ENCODE measurements at places on chromosomes 2 and 18.

GRCh38 chr18:75742516-75742915 lies 315.0 kb upstream of the SMIM21 start:
- DNase-seq: no peak

- DNase-seq: no peak
Measured at GRCh38 chr2:183347969-183348368, 223.7 kb downstream of the NUP35 start.

- no peak for DNase-seq
Measured at GRCh38 chr2:142586693-142587580, 290.5 kb upstream of the KYNU start.

- no peak for DNase-seq
Measured at GRCh38 chr2:19503915-19504314, 145.5 kb upstream of the OSR1 start.

DNA sequence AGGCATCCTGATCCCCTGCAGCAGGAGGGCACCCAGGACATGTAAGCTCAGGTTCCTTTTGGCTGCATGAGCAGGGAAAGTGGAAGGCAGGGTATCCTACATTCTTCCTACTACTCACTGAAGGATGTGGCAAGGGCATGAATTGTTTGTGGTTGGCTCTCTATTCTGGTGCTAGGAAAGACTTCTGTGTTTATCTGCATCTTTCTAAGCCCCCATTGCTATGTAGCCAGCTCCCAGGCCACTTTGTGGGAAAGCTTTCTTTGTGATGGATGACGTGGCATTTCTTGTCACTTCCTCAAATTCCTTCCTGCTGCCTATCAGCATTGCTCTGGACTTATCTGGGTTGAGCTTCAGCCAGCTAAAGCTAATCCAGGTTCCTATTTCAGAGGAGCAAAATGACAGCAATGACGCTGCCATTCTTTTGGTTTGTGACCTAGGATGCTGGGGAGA lies 46.2 kb downstream of the MEIS1 start:
- DNase-seq: peak; percentile 22

DNA sequence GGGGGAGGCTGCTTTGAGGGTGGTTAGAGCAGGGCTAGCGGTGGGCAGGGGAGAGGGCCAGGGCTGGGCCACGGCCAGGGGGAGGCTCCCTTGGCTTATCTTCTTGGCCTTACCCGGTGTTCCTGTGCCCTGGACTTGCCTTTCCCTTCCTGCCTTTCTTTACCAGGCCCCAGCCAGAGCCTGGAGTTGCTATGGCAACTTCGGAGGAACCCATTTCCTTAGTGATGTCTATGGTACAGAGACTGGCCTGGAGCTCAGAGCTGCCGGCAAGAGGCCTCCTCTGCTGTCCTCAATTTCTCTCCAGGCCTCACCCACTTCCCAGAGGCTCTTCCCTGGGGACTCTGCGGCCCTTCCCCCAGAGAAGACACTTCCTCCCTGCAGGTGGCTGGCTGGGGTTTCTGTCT lies 11.5 kb downstream of the SPEG start:
- no peak for DNase-seq

DNA sequence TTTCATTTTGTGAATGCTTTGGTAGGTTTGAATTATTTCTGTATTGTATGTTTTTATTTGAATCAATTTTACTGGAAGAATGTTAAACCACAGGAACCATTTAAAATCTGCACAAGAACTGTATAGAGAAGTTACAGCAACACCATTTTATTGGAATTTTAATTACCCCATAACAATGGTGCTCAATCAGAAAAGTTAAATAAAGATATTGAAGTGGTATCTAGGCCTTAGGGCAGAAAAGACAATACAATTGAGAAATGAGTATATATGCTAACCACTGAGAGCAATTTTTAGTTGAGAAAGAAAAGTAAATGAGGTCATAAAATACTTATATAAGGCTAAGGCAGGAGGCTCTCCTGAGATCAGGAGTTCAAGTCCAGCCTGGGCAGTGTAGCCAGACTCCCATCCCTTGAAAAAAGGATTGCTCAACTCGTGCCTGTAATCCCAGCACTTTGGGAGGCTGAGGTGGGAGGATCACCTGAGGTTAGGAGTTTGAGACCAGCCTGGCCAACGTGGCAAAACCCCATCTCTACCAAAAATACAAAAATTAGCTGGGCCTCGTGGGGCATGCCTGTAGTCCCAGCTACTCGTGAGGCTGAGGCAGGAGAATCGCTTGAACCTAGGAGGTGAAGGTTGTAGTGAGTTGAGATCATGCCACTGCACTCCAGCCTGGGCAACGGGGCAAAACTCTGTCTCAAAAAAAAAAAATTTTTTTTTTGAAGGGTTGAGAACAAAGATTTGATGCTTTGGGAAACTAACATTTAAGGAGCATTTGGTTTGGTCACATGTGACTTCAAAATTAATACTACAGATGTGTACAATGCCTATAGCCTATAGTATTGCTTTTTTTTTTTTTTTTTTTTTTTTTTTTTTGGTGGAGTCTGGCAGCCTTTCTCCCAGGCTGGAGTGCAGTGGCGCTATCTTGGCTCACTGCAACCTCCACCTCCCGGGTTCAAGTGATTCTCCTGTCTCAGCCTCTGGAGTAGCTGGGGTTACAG lies 212.9 kb upstream of the STON1 start:
- DNase-seq: no peak

- DNase-seq: no peak
Measured at GRCh38 chr2:69693775-69694450, 48.0 kb upstream of the ANXA4 start.

- DNase-seq: no peak
Measured at GRCh38 chr2:239158641-239159475, 242.0 kb downstream of the HDAC4 start.
